Vagina (tissue), 2 donors: ENCODE measurements at places on chromosomes 6 and 20.

GRCh38 chr6:49556429-49556837 lies 6.0 kb downstream of the C6orf141 start:
- no peak for DNase-seq

- no peak for DNase-seq
Measured at GRCh38 chr6:121630716-121631115, 195.3 kb downstream of the GJA1 start.

GRCh38 chr20:29298759-29299613 lies 1958.5 kb upstream of the DEFB115 start:
- no peak for DNase-seq

DNA sequence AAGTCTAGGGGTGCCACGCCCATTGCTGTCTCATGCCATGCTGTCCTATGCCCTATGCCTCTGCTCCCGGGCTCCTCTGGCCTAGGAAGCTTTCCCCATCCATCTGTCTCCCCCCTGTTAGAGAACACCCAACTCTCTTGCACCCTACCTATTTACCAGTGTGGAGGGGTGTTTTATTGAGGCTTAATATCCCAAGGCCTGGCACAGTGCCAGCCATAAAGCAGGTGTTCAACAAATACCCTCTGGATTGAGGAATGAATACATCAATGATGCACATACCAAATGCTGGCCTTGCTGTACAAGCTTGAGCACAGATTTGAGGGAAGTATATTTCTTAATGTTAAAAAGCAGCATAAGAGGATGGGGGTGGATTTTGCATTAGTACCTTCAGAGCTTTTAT lies 38.3 kb downstream of the METTL24 start:
- DNase-seq: no peak

- no peak for DNase-seq
Measured at GRCh38 chr6:40937491-40937890, 101.5 kb downstream of the UNC5CL start.

DNA sequence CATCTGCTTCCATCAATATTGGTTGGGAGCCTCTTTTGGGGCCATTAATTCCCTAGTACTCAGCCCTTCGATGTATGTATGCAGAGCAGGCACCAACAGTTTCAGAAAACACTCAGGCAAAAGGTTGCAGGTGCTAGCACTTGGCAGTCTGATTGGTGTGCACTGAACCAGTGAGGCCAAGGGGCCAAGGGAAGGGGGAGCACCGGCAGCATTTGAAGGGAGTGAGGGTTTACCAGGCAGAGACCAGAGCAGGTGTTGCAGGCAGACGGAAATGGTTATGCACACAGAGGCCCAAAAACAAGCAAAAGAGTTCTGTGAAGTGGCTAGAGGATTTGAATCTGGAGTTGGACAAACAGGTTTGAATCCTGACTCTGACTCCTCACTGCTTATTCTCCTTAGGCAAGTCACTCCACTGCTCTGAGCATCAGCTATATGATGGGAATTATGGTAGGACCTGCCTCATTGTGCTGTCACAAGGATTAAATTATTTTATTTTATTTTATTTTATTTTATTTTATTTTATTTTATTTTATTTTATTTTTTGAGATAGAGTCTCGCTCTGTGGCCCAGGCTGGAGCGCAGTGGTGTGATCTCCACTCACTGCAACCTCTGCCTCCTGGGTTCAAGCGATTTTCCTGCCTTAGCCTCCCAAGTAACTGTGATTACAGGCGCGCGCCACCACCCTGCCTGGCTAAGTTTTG lies 58.1 kb upstream of the SHLD1 start:
- no peak for DNase-seq

- DNase-seq: no peak
Measured at GRCh38 chr6:43240950-43241349, 2.3 kb upstream of the TTBK1 start.

GRCh38 chr6:134316733-134317431 lies 1.0 kb downstream of the SGK1 start:
- no peak for DNase-seq

DNA sequence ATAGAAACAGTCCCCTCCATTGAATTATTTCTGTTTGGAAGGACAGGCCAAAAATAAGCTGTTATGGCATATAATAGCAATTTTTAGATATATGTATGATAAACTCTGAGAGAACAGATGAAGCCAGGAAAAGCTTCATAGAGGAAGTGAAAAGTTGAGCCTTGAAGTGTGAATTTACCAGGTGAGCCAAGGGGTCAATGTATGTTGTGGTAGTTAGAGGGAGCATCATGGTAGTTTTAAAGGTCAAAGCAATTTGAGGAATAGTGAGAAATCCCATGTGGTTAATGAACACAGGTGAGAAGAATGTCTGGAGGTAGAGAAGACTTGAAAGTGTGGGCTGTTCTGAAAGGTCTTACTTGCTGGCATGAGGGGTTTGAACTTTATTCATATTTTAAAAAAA lies 47.0 kb downstream of the COL19A1 start:
- no peak for DNase-seq

GRCh38 chr20:47205577-47206123 lies 150.8 kb downstream of the ZMYND8 start:
- no peak for DNase-seq

DNA sequence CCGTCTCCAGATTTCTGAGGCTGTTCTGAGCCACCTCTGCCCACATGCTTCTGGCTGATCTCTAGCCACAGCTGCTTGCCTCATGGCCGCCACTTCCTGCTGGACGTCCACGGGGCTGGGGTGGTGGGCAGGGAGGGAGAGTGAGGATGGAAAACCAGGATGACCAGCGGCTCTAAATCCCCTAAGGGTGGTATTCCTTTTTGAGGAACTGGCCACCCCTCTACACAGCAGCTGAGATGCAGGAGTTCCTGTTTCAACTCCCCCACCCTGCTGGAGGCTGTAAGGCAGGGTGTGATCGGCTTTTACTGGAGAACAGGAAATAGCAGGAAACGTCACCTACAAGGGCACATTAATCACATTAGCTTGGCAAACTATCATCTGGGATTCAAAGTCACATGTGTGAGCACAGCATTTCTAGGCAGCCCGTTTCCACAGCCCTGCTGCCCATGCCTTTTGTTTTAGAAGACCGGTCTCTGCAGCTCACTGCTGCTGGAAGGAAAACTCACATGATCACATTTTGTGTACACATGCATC lies 181.6 kb upstream of the ECI2 start:
- DNase-seq: no peak

DNA sequence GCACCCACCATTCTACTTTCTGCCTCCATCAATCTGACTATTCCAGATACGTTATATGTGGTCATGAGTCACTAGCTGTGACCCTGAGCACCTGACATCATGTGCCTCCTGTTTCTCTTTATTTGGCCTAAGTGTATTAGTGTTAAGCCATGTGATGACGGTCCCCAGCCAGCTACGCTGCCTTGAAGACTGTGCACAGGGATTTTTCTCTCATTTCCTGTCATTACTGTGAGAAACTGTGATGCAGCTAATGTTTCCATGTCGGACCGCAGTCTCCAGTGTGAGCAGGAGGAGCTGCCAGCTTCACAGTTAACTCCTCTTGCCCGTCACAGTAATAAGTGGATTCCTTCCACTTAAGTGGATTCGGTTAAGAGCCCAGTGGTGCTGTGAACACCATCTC lies 9.9 kb upstream of the SPATS1 start:
- no peak for DNase-seq

GRCh38 chr6:393391-394221 lies 2.1 kb downstream of the IRF4 start:
- DNase-seq: no peak

- no peak for DNase-seq
Measured at GRCh38 chr6:6614983-6615349, 26.4 kb downstream of the LY86 start.

- no peak for DNase-seq
Measured at GRCh38 chr6:116975600-116975999, 98.6 kb downstream of the RFX6 start.

DNA sequence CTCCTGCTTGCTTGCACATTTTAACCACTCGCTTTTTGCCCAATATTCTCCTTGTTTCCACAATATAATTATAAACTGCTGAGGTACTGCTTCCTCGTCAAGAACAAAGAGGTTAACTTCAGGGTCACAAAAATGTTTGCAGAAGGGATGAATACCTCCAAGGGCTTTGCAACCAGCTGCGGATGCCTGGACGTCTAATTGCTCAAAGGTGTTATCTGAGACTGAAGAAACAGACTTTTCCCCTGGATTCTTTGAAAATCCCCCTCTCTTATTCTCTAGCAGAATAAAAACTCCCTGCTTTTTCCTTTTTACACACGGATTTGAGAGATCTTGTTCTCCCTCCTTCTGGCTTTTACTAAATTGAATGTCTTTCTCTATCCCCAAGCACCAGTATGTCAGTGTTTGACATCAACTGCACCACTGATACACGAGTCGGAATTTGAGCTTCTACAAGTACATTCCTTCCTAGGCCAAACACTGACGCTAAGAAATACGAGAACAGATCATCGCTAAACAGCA lies 336 bp upstream of the SMPDL3A start:
- no peak for DNase-seq
